ENCODE measurements at places on chromosomes 5 and 9.

DNA sequence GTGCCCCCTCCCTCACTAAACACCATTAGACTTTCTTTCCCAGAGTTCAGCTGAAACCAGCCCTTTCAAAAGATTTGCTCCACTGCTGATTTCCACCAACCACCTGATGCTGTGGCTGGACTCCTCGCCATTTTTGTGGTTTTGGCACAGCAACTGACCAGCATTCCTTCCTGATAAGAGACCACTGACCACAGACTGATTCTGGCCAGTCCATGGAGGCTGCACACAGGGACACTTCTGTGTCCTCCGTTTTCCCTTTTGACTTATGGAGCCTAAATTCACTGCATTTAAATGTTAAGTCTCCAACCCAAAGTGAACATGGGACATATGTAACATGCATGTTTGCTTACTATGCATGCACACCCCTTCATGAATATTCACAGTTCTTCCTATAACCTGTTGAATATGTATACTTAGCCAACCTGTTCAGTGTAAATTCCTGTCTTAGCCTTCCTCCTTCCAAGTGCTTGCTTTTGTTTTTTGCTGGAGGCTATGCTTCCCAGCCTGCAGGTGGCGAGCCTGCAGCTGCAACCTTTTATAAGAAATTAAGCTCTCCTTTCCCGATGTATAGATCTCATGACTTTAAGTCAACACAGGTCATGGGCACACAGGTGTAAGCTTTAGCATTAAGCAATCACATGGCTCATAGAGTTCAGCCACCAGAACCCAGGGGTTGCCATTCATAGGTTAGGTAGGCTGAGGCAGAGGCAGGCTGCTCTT lies 78.7 kb downstream of the ACTL7B start:
- no peak for DNase-seq

- DNase-seq, result peak; percentile 71
These were observed 150.1 kb downstream of the OSTF1 start for GRCh38 chr9:75238311-75238976.

- peak; percentile 79 for DNase-seq
These were observed 2.2 kb downstream of the UNC5A start for GRCh38 chr5:176812269-176813259.

GRCh38 chr5:821504-821903 lies 29.3 kb downstream of the ZDHHC11 start:
- DNase-seq, result no peak

GRCh38 chr9:91852801-91853347 lies 97.2 kb downstream of the ROR2 start:
- no peak for DNase-seq

Measured in RPMI8226 (cell line).